ENCODE measurements at places on chromosomes 16 and 17.
A peak's percentile ranks its signal among the peaks of the same experiment; 100 is the strongest.

GRCh38 chr17:27336184-27336583, 42.3 kb downstream of the WSB1 start:
- DNase-seq, result peak; percentile 88

DNA sequence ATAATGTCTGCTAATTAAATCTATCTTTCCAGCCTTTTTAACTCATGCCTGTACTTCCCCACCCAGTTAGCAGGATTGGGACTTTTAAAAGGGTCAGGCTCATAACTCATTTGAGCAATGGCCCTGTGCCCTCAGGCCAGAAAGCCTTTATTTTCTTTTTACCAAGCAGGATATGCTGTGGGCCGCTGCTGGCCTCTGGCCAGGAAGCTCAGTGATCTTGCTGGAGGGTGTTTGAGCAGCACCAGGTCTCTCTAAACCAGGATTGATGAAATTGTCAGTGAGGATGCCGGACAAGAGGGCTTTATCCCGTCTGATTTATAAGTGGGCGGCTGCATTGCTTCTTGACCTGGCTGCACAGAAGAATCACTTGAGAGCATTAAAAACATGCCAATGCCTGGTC, 187.8 kb downstream of the RAB11FIP4 start:
- DNase-seq, result peak; percentile 53

DNA sequence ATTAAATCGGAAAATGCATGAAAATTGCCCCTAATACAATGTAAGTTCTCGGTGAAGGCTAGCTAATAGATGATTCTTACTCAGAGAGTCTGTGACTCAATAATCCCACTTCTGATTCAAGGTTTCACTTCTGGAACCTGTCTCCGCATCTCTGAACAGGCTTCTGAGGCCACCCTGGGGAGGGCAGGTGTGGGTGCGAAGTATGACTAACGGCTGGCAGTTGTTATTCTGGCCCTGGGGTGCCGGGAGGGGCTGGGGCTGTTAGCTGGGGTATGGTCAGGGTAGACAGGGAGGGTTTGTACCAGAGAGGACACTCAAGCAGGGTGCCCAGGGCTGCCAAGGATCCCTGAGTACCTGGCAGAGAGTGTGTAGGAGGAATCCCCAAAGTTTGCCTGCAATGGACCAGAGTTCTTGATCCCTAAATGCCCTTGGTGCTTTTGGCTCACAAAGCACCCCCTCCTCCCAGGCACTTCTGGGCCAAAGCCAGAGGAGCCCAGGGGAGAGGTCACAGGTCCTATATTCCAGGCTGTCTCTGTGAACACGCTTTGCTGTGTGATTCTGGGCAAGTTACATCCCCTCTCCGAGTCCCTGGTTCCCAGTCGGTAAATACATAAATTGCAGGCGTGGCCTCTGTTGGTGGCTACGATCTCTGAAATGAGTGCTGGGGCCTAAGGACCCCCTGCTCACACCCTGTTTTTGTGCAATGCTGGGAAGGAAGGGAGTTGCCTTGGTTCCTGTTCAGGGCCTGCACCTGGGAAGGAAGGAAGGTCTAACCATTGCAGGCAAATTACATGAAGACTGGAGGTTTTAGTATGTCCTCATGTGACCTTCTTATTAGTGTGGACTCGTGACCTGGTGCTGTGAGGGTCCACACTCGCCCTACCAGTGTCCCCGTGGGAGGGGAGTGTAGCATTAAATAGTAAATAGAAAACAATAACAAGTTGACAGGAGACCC, 49.9 kb upstream of the CPNE2 start:
- peak; percentile 87 for DNase-seq

DNA sequence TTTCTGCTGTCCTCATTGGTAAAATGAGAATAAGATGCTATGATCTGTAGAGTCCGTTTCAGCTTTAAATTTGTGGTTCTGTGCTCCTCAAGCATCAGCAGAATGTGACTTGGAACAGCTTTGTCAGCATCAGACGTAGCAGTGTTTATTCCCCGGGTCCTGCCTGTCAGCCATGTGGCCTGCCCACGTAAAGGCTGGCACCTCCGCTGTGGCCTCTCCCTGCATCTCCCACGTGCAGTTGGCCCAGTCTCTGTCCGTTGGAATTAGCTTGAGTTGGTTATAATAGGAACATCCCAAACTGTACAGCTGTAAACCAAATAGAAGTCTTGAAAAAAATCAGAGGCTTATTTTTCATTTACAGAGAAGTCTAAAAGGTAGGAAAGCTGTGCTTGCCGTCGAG, 61.7 kb downstream of the ARHGAP44 start:
- no peak for DNase-seq

DNA sequence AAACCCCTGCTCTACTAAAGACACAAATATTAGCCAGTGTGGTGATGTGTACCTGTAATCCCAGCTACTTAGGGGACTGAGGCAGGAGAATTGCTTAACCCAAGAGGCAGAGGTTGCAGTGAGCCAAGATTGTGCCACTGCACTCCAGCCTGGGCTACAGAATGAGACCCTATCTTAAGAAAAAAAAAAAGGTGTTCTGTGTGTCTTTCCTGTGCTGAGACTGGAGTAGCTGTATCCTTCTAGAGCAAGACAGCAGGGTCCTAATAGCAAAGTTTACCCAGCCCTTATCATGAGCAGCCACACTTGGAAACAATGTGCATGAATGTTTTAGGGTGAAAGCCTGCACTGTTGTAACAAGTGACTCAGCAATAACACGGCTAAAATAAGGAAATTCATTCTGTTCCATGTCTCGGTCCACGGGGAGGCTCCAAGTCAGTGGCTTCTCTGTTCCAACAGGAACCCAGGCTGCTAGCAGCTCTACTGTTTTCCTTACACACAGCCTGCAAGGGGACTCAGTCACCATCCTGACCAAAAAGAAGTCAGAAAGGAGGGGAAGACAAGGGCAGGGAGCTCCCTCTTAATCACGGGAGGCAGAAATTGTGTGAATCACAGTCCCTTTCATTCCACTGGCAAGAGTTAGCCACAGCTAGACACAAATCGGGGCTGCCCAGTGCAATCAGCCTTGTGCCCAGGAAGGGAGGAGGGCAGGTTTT, 7.1 kb upstream of the SLC5A11 start:
- peak; percentile 66 for DNase-seq

DNA sequence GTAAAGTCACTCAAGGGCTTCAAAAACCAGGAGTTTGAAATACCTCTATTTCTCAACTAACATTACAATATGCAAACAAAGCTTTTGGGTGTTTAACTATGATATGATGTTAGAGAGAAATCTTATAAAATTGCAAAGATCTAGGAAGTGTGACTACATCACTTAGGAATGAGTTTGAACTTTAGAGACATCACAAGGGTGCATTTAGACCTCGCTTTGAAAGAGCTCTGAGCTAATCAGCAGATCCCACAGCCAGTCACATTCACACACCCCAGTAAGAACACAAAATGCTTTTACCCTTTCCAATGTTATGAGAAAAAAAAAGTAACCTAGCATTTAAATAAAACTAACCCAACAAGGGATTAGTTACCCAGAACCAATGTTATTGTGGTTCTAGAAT, 45.2 kb downstream of the HYDIN start:
- no peak for DNase-seq
